Activated CD8-positive, alpha-beta memory T cell treated with anti-CD3 and anti-CD28 coated beads for 48 hours (primary cell): ENCODE measurements at places on chromosomes 6 and 20.

DNA sequence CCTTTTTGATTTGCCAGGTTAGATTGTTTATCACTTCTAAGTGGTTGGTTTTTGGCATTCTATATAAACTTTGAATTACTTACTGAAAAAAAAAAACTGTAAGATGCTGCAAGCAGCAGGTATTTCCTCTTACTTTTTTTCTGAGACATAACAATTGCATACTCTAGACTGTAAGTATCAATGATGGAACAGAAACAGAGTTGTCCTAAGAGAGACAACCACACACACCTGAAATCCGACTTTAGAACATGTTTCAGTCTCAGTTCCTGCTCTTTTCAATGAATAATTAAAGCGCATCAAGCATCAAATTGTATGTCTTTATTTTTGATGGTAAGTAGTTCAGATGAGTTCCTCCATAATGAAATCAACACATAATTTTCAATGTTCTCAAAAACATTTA lies 105.3 kb upstream of the KHDRBS2 start:
- DNase-seq: no peak

DNA sequence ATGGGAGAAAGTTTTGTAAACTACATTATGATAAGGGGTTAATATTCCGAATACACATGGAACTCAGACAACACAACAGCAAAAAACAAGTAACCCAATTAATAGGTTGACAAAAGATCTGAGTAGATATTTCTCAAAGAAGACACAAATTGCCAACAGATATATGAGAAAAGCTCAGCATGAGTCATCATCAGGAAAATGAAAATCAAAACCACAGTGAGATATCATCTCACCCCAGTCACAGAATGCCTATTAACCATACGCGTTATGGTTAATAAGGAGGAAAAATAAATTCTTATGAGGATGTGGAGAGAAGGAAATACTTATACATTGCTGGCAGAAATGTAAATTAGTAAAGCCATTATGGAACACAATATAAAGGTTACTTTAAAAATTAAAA lies 695.0 kb downstream of the COL12A1 start:
- DNase-seq: no peak

DNA sequence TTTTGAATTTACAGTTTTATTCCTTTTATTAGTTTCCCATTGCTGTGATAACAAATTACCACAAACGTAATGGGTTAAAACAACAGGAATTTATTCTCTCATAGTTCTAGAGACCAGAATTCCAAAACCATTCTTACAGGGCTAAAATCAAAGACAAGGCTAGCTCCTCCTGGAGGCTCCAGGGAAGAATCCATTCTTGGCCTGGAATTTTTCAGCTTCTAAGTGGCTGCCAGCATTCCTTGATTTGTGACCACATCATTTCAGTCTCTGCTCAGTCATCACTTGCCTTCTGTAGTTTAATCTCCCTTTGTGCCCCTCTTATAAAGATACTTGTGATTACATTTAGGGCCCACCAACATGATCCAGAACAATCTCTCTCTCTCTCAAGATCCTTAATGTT lies 897 bp upstream of the SEL1L2 start:
- DNase-seq: no peak

DNA sequence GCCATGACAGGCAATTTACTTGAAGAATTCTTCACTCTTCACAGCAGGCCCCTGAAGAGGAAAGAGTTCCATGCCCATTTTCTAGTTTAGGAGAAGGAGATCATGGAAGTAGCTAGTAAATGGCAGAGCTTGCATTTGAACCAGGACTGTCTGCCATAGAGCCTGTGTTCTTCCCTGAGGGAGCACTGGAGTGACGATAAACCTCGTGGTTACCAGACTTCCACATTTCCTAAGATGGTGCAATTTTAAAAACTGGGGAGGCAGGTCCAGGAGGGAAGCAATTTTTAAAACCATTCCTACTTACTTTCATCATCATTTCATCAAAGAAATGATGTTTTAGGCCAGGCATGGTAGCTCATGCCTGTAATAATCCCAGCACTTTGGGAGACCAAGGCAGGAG lies 36.8 kb downstream of the STK35 start:
- no peak for DNase-seq
